GM12865 (cell line): ENCODE measurements at places on chromosomes 2 and 18.

- DNase-seq = peak; percentile 72
Observed at GRCh38 chr2:8574196-8575037, 107.4 kb upstream of the ID2 start.

- DNase-seq = peak; percentile 60
Observed at GRCh38 chr18:3060667-3061580, 48.0 kb upstream of the LPIN2 start.

DNA sequence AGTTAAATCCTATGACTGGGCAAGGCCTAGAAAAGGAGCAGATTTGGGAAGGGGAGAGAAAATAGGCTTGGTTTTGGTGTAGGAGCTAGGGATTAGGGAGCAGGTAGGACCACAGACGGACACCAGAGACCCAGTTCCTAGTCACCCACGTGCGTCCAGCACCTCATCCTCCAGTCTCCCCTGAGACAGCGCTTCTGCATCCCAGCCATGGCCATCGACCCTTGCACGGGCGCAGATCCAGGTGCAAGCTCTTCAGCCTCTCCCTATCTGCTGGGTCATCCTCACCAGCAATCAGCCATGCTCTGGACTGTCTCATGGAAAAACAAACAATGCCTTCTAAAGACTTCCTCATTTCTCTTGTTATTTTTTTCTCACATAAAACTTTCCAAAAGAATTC, 246.8 kb upstream of the RAB6C start:
- no peak for DNase-seq

DNA sequence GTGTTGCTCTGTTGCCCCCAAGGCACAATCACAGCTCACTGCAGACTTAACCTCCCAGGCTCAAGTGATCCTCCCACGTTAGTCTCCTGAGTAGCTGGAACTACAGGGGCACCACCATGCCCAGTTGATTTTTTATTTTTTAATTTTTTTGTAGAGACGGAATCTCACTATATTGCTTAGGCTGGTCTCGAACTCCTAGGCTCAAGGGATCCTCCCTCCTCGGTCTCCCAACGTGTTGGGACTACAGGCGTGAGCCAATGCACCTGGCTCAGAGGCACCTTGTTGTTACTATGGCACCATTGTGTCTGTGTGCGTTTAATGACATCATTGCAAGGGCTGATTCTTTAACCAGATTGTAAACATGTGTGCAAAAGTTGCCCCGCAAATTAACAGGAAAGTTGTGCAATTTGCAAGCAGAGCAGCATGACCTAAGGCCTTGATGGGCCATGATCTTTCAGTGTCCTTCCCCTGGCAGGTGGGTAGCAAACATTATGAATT, 22.6 kb downstream of the TCF23 start:
- no peak for DNase-seq

DNA sequence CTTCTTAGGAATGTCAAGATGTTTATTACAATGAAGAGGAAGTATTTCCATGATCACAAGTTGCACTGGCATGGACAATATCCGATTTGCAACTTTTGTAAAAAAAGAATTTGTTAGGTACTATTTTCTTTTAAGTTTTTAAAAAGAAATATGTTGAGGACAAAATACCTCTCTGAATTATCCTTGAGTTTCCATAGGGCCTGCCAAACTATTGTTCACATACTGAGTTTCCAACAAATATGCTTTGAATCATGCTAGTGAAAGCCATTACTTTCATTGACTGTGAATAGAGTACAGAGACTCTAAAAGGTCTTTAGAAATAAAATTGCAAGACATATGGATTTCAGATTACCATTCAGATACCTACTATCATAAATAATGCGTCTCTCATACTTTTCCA, 566.1 kb downstream of the TMEM182 start:
- no peak for DNase-seq

- no peak for DNase-seq
Observed at GRCh38 chr18:28150925-28151324, 26.0 kb downstream of the CDH2 start.

DNA sequence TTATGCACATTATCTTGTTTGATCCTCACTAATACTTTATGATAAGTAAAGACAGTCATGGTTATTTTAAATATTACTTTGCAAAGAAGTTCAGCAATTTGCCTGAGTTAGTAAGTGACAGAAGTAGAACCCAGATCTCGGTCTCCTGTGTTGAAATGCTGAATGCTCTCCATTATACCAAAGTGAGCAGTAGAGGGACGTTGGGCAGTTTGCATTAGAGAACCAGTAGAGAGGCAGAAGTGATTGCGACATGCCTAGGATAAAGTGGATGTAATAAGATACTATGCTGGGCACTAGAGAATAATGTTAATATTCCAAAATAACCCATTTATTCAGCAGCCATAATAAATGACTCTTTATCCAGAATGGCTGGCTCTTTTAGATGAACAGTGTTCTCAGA, 201.0 kb downstream of the PMAIP1 start:
- DNase-seq = no peak

GRCh38 chr2:69070969-69071368, 58.0 kb downstream of the ANTXR1 start:
- DNase-seq = no peak

GRCh38 chr2:217438821-217439220, 564.0 kb downstream of the TNS1 start:
- DNase-seq = peak; percentile 70

GRCh38 chr2:215970425-215970824, 42.9 kb downstream of the MREG start:
- DNase-seq = no peak

- DNase-seq = no peak
Observed at GRCh38 chr2:146130290-146130689, 1610.4 kb upstream of the ZEB2 start.

DNA sequence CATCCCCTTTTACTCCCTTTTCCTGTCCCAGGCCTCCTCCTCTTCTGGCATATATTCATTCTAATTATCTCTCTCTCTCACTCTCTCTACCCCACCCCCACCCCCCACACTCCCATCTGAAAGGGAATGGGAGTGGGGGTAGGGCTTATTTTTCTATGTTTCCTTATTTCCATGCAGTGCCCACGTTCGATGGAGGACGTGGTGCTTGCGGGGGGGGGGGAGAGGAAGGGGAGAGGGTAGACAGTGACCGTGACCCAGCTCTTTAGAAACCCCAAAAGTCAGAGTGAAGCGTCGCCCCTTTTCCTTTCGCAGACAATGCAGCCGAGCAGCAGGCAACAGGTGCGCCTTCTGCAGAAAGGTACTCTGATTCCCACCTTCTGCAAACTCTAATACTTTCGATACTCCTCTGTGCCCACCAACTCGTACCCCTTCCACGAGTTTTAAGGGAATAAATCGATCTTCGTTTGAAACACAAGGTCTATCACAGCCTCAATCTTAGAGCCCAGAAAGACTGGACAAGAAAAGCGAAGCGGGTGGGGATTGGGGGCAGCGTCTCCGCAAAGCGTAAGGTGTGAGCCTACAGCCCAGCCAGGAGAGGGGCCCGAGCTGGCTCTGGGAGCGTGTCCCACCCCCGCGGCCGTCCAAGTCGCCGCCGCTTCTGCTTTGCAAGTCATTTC, 891 bp upstream of the NR4A2 start:
- peak; percentile 71 for DNase-seq

DNA sequence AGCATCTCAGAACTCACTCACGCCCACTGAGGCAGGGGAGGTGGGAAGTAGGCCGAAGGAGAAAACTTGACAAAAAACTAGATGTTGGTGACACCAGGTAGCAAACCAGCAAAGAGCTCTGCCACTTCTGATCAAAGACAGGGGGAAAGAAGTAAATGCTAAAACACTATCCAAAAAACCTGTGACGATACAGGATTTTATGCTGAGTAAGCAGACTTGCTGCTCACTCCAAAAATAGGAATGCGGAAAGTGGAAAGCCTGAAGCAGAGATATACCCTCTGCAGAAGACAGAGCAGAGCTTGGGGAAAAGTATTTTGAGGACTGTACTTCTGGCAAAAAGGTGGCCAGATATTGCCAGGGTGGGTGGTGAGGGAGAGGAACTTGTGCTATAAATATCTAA, 73.3 kb upstream of the YPEL5 start:
- DNase-seq = no peak

DNA sequence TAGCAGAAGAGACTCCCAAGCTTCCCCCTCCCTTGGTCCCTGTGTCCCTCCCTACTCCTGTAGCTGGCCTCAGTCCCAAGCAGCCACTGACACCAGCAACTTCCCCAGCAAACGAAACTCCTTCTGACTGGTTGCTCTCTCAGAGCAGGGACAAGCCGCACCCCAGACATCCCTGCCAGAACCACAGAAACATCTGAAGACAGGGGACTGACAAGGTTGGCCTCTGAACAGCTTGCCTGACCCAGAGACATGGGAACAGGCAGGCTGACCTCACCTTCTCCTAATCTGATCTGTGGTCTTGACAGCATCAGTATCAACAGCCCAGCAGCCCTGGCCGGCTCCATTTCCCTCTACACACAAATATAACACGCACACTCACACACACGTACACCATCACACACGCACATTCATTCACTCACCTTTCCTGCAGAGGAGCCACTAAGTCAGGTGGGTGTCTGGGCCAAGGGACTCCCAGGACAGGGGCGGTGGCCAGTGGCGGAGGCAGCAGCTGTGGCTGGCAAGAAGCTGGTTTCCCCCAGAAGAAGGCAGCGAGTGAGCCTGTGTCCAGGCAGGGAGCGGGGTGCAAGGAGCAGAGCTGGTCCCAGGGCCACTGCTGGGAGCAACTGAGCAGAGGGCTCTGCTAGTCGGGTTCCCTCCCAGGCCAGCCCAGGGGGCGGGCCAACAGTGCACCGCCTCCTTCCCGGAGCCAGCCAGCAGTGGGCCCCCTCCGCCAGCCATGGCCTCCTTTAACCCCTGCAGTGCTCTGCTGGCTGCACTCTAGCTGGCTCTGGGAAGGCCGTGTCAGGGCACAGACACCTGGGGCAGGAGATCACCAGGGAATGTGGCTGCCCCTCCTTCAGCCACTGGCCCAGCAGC, 59.1 kb downstream of the TNS1 start:
- DNase-seq = no peak

GRCh38 chr2:89763581-89764485, 1072.4 kb downstream of the RPIA start:
- no peak for DNase-seq

DNA sequence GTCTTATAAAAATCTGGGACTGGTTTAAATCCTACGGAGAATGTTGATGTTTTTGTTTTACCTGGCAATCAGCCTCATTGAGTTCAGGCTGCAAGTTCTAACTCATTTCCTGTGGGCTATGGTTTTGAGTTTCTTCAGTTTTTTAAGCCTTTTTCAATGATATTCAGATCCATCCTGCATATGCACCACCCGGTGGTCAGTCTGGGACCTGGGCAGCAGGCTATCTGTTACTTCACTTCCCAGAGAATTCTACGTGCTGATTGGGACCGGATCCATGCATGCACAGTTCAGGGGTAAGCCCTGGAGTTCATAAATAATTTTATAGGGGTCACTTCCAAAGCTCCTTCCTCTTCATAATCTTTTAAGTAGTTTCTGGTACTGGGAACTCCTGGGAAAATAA, 339.2 kb upstream of the HNRNPA3 start:
- DNase-seq = no peak

GRCh38 chr2:132871831-132872230, 201.8 kb upstream of the LYPD1 start:
- DNase-seq = no peak

- DNase-seq = no peak
Observed at GRCh38 chr18:77897606-77898005, 648.0 kb downstream of the GALR1 start.

DNA sequence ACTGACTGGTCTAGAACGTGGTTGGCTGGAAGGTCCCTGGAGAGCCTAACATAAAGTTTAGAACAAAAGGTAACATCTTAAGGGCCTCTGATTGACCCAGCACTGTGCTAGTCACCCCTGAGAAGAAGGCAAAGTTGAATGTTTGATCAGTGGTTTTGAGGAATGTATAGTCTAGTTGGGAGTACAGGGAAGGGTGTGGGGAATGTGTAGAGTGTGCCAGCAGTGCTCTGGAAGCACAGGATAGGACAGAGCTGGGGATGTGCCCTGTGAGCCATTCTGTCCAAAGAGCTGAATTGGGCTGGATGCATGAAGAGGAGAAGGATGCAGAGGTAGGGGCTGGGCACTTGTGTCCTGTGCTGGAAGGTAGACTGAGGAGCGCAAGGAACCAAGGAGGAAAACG, 41.0 kb upstream of the DOCK10 start:
- DNase-seq = no peak

- DNase-seq = no peak
Observed at GRCh38 chr18:73790587-73790986, 357.0 kb downstream of the FBXO15 start.

- DNase-seq = no peak
Observed at GRCh38 chr2:113141451-113141850, 14.1 kb downstream of the IL1RN start.

DNA sequence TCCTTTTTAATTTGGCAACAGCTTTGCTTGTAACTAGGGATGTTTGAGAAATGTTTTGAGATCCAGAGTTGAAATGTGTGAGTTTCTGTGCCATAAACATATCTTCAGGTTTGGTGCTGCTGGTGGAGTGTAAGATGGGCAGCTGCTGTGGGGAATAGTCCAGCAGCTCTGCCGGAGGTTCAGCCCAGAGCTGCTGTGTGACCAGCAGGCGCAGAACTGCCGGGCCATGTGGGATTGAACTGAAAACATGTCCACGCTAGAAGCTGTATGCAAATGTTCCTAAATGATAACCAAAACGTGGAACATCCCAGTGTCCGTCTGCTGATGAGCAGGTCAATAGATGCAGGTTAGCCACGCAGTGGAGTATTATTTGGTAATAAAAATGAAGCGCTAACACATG, 99.6 kb downstream of the DGKD start:
- no peak for DNase-seq
